Stimulated activated CD4-positive, alpha-beta T cell treated with anti-CD3 and anti-CD28 coated beads, Interleukin-15, amount 100 ng/mL, for 24 hours (primary cell): ENCODE measurements at places on chromosomes 2 and 18.
A peak's percentile ranks its signal among the peaks of the same experiment; 100 is the strongest.

GRCh38 chr18:62125702-62126101 lies 61.2 kb downstream of the PIGN start:
- no peak for DNase-seq

DNA sequence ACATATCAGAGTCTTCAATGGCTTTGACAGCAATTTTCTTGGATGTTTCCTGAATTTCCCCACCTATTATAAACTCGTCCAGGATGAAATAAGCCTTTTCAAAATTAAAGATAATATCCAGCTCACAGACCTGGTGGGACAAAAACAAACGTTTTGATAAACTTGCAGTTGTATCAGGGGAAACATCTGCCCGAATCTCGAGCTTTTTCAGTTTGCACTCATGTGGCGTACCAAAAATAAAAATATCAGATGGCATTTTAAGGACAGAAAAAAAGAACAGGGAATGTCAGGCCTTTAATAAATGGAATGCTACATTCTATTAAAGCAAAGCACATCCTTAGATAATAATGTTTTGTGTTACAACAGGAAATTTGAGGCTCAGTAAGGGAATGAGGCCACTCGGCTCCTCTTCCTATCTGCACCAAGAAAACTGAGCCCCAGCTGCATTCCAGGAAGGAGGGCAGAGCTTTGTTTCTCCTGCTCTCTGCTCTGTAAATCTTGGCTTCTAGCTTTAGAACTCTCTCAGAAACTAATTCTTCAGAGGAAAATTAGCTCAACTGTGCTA lies 72.1 kb downstream of the AP1S3 start:
- no peak for DNase-seq

DNA sequence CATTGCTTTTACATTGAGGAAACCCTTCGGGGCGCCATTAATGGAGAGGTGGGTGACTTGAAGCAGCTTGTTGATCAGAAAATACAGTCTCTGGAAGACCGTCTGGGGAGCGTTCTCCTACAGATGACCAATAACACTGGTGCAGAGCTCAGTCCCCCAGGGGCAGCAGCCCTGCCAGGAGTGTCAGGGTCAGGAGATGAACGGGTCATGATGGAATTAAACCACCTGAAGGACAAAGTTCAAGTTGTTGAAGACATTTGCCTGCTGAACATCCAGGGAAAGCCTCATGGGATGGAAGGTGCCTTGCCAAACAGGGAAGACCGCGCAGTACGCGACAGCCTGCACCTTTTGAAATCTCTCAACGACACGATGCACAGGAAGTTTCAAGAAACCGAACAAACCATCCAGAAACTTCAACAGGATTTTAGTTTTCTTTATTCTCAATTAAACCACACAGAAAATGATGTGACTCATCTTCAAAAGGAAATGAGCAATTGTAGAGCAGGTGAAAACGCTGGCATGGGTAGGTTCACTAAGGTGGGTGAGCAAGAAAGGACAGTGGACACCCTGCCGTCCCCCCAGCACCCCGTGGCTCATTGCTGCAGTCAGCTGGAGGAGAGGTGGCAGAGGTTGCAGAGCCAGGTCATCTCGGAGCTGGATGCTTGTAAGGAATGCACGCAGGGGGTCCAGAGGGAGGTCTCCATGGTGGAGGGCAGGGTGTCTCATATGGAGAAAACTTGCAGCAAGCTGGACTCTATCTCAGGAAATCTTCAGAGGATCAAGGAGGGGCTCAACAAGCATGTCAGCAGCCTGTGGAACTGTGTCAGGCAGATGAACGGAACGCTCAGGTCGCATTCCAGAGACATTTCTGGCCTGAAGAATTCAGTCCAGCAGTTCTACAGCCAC lies 45.0 kb downstream of the EMILIN2 start:
- DNase-seq: no peak

DNA sequence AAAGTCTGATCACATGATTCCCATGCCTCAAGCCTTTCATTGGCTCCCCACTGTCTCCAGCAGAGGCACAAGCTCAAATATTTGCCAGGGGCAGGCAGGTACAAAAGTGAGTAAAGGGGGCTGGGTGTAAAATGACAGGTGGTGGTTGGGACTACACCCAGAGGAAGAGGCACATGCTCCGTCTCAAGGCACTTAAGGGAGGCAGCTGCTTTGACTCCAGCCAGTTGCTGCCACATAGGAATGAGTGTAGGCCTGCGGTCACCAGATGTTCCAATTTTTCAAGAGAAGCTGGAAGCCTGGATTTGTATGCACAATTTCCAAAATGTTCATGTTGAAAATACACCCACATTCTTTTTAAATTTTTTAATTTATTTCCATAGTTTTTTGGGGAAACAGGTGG lies 164.4 kb downstream of the UPP2 start:
- no peak for DNase-seq

DNA sequence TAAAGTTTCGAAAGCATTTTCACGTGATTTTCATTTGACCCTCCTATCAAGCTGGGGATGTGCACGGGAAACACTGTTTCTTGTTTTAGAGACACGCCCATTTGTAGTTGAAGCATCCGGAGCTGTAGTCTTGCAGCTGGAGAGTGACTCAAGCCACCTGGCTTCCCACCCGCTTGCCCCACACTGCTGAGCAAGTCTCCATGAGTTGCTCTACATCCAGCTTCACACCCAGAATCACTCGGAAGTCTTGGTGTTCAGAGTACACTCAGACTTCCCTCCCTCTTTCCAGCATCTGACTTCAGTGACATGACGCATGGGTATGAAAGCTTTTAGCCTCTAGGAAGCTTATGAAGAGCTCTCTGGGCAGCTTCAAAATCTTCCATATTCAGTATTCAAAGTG lies 262.4 kb downstream of the NBAS start:
- no peak for DNase-seq

DNA sequence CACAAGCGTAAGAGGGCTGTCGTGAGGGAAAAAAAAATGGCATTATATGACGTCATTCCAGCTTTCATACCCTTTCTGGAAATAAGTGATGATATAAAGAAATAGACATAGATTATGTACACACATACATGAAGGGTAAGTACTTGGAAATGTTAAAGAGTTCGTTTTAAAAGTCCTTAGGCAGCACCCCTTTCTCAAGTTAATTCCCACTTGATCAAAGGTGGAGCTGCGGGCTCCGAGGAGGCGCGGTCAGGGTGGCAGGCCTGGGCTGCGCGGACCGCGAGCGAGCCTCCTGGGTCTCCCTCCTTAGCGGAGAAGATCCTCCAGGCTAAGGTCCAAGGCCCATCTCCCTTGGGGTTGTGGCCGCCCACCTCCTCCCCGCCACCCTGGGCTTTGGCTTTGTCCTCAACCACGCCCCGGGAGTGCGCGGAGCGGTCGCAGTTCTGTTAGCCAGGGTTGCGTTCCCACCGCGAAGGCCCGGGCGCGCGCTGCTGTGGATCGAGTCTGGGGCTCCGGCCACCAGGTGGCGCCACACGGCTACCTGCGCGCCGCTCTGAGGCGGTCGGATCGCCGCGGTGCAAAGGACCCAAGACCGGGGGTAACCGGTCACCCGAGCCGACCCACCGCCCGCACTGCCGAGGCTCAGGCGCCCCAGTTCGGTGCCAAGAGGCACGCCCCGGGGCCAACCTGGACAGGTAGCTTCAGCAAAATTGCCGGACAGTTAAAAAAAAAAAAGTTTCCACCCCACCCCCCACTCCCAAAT lies 66.8 kb downstream of the HNRNPLL start:
- DNase-seq: peak; percentile 91

DNA sequence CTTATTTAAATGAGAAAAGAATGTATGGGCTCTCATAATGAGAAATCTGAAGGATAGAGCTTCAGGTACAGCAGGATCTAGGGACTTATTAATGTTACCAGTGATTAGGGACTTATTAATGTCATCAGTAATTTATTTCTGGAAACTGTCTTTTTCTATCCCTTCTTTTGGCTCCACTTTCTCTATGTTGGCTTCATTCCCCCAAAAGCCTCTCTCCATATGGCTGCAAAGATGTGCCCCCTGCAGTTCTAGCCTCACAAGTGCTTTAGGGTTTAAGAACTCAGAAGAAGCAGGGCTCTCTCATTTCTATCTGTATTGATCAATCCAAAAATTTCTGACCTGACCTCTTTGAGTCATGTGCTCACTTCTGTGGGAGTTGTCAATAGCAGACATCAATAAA lies 480.9 kb downstream of the TXNL1 start:
- no peak for DNase-seq

GRCh38 chr18:63257453-63257852 lies 62.1 kb downstream of the BCL2 start:
- DNase-seq: no peak

DNA sequence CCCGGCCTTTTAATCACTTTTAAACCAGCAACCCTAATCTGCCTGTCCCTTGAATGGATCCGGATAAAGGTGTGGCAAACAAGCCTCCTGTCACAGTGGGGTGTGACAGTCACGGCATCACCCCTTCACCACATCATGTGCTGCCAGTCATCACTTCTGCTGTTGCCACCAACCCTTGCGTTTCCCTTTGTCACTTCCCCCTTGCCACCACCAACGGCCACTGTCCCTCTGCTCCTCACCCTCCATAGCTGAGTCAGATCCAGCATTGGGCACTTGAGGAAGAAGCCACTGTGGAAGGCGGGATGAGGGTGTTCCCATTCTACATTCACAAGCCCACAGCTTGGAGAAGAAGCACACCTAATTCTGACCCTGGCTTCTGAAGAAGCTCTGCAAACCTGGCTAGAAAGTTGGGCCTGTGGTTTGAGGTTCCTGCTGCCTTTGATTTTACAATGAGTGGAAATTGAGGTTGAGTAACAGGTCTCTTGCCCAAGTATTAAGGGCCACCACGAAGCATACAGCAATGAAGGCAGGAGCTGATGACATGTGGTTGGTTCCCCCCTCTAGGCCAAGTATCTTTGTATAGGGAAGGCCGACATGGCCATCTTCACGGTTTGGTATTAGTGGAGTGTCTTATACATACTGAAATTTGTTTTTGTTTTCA lies 22.9 kb upstream of the DARS1 start:
- peak; percentile 53 for DNase-seq
